ENCODE measurements at places on chromosomes 1 and 21.

DNA sequence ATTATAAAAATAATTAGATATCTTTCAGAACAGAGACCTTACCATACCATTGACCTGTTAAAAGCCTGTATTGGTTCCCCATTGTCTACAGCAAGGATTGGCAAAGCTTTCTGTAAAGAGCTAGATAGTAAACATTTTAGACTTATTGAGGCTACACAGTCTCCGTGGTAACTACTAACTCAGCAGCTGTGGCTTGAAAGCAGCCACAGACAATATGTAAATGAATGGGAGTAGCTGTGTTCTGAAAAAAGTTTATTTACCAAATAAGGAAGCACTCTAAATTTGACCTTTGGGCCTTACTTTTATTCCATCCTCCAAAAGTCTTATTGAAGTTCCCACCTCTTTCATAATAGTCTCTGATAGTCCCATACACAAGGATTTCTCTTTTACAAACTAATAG, 39.7 kb downstream of the NUP210L start:
- DNase-seq: peak; percentile 7

DNA sequence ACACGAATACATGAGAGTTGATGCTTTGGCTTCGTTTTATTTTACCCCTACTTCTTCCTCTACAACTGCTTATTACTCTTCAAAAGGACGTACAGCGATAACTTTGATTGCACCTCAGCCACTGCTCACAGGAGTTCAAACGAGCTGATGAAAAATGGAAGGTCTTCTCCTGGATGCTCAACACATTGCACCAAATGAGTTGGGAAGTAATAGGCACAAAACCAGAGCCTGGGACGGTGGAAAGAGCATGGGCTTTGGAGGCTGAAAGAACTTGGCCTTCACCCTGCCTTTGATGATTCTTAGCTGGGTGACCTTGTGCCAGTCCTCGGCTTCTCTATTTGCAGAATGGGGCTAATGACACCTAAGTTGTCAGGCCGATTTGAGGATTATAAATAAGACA, 4.8 kb downstream of the CD53 start:
- DNase-seq: no peak

DNA sequence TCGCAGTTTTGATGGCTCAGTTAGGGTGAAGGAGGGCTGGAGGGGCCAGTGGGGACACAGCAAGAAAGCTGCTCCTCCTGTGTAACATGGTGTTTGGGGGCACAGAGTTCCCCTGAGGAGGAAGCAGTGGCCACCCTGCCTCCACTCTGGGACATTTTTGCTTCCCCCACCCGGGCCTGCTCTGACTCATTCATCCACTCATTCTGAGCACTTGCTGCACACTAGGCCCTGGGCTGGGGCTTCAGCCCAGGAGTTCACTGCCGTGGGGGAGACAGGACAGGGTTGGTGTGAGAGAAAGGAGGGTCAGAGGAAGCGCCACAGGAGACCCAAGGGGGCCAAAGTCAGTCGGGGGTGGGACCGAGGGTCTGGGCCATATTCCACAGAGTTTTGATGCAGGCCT, 41.4 kb upstream of the ACOT11 start:
- DNase-seq: no peak

DNA sequence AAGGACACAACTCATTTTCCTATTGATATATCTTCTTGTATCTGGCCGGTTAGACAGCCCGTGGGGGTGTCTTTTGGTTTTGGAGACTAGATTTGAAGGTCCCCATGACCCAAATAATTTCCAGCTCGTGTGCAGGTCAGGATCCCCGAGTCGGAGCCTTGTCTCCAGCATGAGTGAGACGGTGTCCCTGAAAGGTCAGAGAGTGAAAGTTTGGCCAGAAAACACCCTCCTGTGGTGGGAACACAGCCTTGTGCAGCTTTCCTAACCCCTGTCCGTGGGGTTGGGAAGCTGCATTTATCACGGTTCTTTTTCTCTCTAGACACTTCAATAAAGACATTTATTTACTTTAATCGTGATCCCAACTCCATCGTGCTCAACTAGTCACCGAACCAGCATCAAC, 17.6 kb downstream of the COQ8A start:
- no peak for DNase-seq

GRCh38 chr21:16308269-16308668, 578.5 kb downstream of the USP25 start:
- no peak for DNase-seq

DNA sequence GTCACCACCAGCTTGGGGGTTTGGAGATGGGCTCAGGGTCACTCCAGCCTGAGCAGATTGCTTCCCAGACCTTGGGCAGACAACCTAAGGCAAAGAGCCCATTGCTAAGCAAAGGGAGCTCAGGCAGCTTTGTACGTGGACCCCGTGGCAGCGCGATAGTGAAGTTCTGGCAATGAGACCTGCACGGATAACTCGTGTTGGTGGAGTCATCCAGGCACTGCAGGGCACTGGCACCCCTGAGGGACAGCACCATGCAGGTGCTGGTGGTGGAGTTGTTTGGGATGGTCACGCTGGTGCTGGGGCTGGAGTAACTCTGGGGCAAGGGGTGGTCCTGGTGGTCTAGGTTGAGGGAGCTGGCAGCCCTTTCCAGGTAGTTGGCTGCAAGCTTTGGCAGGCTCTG, 13.6 kb upstream of the HSPG2 start:
- DNase-seq: no peak

DNA sequence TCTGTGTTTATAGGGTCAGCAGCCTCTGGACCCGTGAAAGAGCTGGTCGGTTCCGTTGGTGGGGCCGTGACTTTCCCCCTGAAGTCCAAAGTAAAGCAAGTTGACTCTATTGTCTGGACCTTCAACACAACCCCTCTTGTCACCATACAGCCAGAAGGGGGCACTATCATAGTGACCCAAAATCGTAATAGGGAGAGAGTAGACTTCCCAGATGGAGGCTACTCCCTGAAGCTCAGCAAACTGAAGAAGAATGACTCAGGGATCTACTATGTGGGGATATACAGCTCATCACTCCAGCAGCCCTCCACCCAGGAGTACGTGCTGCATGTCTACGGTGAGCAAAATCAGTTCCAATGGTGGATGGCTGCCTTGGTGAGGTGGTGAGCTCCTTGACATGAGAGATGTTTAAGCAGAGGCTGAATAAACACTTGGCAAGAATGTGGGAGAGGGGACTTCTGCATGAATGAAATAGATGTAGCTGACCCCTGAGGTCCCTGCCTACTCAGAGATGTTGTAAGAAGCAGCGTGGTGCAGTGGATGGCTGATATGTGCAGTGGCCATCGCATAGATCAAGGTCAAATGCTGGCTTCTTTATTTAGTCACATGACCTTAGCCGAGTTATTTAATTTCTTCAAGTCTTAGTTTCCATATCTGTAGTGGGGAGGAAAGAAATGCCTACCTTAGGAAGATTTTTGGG, 9.3 kb downstream of the SLAMF7 start:
- no peak for DNase-seq

DNA sequence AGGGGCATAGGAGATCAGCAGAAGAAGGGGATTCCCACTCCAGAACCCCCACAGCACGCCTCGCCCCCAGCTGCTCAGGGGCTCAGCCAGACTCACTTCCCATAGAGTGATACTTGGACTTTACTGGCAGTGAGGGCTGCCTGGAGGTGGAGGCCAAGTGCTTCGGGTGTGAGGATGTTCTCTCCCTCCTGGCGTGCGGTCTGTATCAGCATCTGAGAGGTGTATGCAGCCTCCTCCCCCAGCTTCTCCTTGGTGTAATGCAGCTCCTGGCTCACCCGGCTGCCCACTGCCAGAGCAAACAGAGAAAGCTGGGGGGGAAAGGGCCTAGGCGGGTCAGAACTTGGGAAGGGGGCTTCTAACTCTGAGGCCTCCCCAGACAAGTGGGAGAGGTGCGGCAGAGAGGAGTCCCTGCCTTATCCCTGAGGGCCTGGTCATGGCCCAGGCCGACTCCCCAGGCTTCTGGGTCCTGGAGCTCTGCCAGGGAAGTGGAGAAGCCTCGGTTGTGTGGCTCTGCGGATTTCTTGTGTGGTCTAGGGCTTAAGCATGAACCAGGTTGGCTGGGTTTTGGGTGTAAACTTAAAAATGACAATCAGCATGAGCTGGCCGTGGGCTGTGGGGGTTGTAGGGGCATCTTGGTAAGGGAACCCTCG, 10.9 kb downstream of the PTCH2 start:
- DNase-seq: no peak

GRCh38 chr21:27206368-27206982, 239.6 kb upstream of the ADAMTS5 start:
- no peak for DNase-seq

- DNase-seq: no peak
Measured at GRCh38 chr1:58585166-58585565, 8.1 kb upstream of the TACSTD2 start.

DNA sequence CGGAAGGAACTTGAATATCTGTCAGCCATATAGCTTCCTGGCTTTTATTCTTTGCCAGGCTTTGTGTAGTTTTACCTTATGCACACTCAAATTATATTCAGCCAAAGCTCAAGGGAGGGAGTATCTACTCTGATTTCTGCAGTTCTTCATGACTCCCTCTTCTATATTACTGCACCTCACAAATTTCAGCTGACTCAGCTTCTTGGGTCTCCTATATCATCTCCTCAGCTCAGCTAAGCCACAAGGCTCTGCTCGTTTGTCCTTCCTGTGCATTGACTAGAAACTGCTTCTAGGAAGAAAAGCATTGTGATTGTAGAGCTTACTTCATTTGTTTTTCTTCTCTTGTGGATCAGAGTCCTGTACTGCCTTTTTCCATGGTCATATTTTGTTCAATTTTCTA, 37.4 kb downstream of the BTBD8 start:
- DNase-seq: no peak

- no peak for DNase-seq
Measured at GRCh38 chr1:151574575-151575529, 34.7 kb downstream of the TUFT1 start.

DNA sequence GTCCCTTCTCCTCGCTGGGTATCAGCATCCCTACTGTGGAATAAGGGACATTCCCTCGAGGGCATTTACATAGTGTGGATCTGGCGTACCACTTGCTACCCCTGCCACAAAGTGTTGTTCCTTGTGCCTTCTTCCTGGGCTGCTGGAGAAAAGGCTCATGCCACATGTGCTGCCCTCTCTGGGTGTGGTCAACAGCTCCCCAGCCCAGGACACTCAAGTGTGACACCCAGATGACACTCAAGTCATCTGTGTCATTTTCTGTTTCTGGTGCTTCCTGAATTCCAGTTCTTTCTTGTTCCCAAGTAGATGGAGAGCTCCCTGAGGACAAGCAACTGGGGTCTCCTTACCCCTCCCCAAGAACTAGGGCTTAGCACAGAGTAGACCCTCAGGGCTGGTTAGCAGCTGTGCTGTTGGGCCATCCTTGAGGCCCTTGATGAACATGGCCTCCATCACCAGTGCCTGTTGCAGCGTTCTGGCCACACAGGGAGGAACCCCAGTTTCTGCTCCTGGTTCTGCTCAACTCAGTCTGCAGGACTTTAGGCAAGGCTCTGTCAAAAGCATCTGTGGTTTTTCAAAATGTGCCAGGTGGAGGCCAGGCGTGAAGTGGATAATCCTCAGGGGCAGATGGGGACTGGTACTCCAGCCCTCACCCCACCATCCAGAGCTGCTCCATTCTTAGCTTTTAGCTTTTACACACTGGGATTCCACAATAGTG, 49.0 kb upstream of the CLIC4 start:
- no peak for DNase-seq

GRCh38 chr1:180672505-180672904, 40.7 kb downstream of the XPR1 start:
- no peak for DNase-seq

DNA sequence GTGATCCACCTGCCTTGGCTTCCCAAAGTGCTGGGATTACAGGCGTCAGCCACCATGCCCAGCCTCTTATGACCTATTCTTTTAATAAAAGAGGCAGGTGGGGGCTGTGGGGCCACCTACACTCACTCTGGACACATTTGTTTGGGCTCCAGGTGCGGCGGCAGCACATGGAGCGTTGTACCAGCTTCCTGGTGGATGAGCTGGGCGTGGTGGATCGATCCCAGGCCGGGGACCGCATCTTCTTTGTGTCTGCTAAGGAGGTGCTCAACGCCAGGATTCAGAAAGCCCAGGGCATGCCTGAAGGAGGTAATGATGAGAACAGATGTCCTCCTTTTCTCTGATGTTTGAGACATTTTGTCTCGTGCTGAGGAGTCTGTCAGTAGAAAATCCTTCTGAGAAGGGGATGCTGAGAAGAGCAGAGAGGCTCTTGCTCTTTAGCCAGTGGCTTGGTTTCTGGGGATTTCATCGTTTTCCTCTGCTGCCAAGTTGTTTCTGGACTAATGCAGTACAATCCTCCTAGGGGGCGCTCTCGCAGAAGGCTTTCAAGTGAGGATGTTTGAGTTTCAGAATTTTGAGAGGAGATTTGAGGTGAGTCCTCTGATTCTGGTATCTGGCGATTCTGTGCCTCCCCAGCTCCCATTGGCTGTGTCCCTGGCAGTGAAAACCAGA, 17.9 kb upstream of the MIIP start:
- peak; percentile 34 for DNase-seq

DNA sequence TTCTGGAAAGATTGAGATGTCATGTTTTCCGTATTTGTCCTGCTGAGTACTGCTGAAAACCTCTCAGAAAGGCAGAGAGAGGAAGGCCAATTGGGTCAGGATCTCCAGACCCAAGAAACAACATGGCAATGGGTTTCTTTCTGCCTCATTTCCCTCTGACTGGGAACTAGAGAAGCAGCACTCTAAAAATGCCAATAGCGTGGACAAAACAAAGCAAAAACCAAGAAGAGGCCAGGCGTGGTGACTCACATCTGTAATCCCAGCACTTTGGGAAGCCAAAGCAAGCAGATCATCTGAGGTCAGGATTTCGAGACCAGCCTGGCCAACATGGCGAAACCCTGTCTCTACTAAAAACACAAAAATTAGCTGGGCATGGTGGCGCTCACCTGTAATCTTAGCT, 18.3 kb downstream of the TNFRSF9 start:
- DNase-seq: no peak

- DNase-seq: no peak
Measured at GRCh38 chr1:22210636-22211035, 67.7 kb upstream of the WNT4 start.

Data from CD4-positive, alpha-beta T cell treated with Interleukin-15 for 4 hours (primary cell).